ENCODE measurements at places on chromosomes 7 and 10. TPM values are rescaled to one million over a fixed set of nuclear protein-coding genes. Genes with fewer than 3 reads are reported as not detected.

Gene GPR15LG
- total RNA-seq = not detected

Gene C7orf33
- not detected for total RNA-seq

Gene EGR2
- total RNA-seq = 0.30 TPM

Gene C1QL3
- total RNA-seq = not detected

Gene LMTK2
- 17.5 TPM for total RNA-seq

Gene HOXA3
- total RNA-seq = 2.7 TPM

Gene C10orf53
- total RNA-seq = not detected

Gene SFR1
- 18.0 TPM for total RNA-seq

Gene WDR86
- total RNA-seq = 0.65 TPM

Gene ZNF365
- not detected for total RNA-seq

Gene HHEX
- 1.7 TPM for total RNA-seq

Gene IRF5
- 15.8 TPM for total RNA-seq

DNA sequence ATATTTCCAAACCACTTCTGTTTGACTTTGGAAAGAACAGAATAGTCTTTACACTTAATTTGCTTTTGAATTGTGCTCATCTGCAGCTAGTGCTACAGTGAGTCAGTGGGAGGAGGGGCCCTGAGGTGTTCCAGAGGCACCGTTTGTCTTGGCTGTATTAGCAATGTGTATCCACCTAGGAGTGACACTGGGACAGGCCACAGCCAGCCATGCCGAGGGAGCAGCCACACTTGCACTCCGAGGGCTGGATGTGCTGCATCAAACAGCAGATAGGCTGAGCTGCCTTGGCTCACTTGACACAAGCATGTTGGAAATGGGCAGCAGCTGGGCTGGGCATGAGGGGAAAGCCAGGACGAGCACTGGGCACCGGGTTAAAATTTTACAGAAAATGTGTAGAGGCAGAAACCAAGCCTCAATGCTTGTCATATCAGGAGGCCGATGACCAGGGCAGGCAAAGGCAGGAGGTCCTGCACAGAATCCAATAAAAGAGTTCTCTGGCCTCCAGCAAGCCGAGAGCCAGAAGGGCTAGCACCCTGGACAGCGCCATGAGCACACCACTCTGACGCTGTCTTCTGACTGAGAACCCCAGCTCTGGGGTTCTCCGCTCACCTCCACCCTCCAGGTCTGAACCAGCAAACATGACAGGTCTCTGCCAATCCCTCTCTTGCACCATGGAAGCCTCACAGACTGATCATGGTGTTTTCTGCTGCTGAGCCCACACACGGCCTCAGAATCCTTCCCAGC lies 163.3 kb downstream of the GRID1 start:
- peak; percentile 19 for DNase-seq

DNA sequence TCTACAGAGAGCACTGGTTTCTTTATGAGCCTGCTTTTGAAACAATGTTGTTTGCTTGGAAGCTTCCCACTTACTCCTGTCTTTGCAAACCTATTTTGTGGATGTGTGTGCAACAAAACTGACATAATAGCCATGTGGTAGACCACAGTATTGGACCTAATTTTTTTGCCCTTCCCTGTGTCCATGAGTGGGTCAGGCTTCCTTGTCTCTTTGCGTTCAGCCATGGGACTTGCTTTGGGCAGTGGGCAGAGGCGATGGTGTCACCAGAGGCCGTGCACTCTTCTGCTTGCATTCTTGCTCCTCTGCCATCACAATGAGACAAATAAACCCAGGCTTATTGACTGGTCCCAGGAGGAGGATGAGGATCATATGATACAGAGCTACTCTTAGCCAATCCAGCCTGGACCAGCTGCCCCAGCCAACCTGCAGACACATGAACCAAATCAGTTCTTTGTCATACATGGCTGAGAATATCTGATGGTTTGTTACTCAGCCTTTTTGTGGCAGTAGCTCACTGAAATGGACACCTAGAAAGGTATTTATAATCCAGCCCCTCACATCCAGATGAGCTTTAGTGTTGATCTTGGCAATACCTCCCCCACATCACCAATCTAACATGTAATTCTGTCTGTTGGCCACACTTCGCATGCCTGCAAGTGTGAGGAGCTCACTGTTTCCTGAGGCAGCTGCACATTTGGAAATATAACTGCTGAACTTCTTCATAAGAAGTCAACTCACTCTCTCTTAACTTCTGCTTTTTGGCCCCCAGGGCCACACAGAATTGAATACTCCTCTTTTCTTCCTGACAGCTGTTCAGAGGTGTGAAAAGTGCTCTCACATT lies 427.8 kb upstream of the ZMIZ1 start:
- DNase-seq = peak; percentile 87

- DNase-seq = no peak
These were observed 49.4 kb downstream of the LRRN3 start for GRCh38 chr7:111140091-111140865.

DNA sequence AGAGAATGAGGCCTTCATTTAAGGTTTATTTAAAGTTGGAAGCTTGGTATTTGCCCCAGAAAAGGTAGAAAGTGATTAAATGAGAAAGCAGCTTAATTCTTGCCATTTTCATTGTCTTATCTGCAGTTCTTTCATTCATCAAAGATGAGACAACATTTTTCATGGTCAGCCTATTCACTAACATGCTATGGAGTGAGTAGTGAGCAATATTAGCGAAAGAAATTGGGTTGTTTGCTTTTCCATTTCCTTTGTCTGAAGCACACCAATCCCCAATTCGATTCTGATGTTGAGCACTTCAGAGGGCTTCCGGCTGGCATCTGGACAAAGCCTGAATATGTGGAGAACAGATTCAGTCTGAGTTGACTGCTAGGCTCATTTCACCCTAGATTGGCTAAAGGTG lies 317.2 kb downstream of the BBS9 start:
- DNase-seq = no peak

DNA sequence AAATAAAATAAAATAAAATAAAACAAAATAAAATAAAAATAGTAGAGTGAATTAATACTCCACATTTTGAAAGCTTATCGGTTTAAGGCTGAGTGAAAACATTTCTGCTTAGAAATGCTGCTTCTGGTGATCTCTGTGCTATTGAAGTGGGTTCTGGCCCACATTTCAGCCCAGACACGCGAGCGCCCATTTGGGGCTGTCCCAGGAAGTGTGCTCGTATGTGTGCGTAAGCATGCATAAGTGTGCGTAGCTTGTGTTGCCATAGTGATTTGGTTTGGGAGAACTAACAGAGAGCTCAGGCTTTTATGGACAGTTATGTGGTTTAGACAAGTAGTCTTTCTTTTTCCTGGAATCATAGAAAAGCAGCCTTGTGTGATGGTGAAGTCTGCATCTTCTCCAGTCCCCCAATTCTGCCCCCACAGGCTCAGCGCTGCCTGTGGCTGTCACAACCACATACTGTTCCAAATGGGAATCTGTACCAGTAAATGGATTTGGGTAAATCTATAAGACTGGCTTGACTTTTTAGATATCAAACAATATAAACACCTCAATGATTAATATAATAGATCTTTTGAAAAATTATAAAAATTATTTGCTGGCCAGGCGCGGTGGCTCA lies 29.8 kb upstream of the PURB start:
- no peak for DNase-seq

DNA sequence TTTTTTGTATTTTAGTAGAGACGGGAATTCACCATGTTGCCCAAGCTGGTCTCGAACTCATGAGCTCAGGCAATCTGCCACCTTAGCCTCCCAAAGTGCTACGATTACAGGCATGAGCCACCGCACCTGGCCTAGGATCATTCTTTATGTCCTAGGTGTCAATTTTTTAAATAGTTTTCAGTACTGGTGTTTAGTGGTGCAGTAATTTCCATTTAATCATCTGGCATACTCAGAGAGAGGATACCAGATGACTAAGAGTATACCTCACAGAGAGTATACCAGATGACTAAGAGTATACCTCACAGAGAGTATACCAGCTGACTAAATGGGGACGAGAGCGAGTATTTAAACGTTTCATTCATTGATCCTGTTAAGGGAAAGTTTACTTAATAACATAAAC lies 37.3 kb upstream of the TMEM248 start:
- DNase-seq = no peak

- no peak for DNase-seq
These were observed 135.1 kb upstream of the RET start for GRCh38 chr10:42941790-42942189.

GRCh38 chr10:117454502-117454901 lies 79.3 kb upstream of the PDZD8 start:
- no peak for DNase-seq

GRCh38 chr7:99679032-99679399 lies 780 bp downstream of the CYP3A5 start:
- no peak for DNase-seq

GRCh38 chr7:4091767-4092166 lies 590.3 kb upstream of the FOXK1 start:
- no peak for DNase-seq

- peak; percentile 77 for DNase-seq
These were observed 26.1 kb upstream of the CCNJ start for GRCh38 chr10:96017191-96017687.

- no peak for DNase-seq
These were observed 546.7 kb upstream of the ADARB2 start for GRCh38 chr10:2284071-2284470.

DNA sequence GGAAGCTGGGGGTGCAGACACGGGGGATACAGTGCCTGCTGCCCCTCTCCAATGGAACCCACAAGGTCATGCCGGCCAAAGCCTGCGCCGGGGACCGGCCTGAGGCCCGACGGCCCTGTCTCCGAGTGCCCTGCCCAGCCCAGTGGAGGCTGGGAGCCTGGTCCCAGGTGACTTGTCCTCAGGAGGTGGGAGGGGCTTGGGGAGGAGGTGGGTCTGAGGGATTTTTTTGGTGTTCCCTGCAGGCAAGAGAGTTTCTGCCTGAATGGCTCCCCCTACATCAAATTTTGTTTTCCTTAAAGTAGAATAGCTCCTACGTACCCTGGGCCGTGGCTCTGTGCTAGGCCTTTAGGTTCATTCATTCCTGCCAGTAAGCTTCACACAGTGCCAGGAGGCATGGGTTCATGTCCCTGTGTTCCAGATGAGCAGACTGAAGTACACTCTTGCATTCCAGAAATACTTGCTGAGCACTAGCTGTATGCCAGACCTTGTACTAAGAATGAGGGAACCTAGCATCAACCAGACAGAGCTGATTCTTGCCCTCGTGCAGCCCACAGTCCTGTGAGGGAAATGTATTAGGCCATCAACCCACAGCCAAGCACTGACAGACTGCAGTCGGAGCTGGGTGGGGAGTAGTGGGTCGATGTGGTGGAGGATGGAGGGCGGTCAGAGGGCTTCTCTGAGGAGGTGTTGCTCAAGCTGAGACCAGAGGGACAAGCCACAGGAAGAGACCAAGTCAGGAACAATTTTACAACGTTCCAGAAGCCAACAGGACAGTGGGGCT lies 31.1 kb downstream of the TBATA start:
- DNase-seq = no peak

- no peak for DNase-seq
These were observed 272.1 kb downstream of the BMPER start for GRCh38 chr7:34177476-34177875.

- DNase-seq = peak; percentile 67
These were observed 3.4 kb downstream of the IGFBP3 start for GRCh38 chr7:45917658-45918057.

GRCh38 chr7:133126422-133126821 lies 44.5 kb upstream of the CHCHD3 start:
- no peak for DNase-seq

GRCh38 chr7:1856888-1857441 lies 186.9 kb downstream of the ELFN1 start:
- DNase-seq = no peak

DNA sequence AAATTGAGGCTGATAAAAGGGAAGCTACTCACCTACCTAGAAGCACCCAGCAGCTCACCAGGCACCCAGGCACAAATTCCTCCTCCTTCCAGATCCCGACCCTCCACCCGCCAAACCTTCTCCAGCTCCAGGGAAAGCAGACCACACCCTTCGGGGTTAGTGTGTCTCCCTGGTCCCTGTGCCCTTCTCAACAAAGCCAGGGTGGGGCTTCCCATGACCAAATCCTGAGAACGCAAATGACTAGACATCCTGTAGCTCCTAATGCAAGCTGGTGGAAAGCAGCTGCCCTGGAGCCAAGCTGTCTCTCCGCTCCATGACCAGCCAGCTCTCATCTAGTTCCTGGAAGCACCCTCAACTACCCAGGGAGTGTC lies 4.4 kb downstream of the TBX20 start:
- no peak for DNase-seq

- DNase-seq = no peak
These were observed 123.9 kb downstream of the EBF3 start for GRCh38 chr10:129840196-129840590.

- DNase-seq = no peak
These were observed 46.1 kb downstream of the ZCCHC24 start for GRCh38 chr10:79399223-79399831.

- DNase-seq = no peak
These were observed 13.4 kb downstream of the SLC29A4 start for GRCh38 chr7:5296015-5296610.

DNA sequence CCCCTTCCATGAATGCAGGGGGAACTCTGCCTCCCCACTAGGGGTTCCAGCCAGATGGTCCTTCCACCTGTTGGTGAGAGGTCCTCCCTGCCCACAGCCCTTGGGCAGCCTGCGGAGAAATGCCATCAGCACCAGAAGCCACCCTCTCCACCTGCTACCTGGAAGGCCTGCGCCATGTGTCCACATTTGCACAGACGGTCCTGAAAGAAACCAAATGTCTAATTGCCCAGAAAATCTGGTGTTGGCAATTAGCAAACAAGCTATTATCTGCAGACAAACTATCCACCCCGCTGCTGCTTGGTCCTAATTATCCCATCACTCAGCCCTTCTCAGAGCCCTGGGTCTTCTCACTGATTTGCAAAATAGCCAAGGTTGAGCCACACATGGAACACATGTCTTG lies 32.3 kb downstream of the HSPA12A start:
- no peak for DNase-seq

- DNase-seq = no peak
These were observed 63.8 kb upstream of the HPS1 start for GRCh38 chr10:98510412-98510995.

DNA sequence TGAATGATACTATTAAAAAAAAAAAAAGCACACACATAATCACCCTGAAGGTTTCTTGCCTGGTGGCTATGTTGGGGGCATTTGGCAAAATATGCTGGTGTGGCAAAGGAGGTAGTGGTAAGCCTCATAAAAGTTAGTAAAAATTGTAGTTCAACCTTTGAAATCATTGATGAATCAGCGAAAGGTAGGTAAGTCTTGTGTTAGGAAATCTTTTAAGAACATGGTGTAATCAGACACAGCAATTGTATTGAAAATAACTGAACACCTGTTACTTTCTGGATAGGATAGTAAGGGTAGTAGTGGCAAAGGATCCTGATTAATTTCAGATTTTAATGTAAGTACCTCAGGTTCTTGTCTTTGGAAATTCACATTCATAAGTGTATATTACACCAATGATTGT lies 40.9 kb downstream of the CALML5 start:
- DNase-seq = no peak

GRCh38 chr10:119391440-119392251 lies 150.9 kb downstream of the RGS10 start:
- no peak for DNase-seq

DNA sequence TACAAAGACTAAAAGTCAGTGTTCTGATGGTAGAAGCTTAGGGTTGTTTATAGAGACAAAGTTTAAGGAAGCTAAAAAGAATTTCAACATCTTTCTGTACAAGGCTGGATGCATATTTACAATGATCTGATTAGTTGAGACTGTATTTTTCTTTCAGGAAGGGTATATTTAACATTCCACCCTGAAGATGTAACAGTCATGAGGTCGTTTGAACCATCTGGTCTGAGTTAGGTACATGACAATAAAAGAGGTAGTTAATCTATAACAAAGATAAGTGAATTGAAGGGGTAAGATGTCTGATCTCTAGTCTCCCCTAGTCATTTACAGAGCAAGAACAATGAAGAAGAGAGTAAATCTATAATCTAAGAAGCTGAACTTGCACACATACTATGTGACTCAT lies 821.2 kb downstream of the CNTNAP2 start:
- no peak for DNase-seq

Measured in OCI-LY7 (cell line).